ENCODE measurements at places on chromosomes 7 and 10. TPM values are rescaled to one million over a fixed set of nuclear protein-coding genes. Genes with fewer than 3 reads are reported as not detected.

Gene TSPAN13
- polyA plus RNA-seq: 175 TPM

Gene NEUROD6
- 0.22 TPM for polyA plus RNA-seq

Gene SPDYE16
- polyA plus RNA-seq: 2.6 TPM

Gene ZNF518A
- 61.5 TPM for polyA plus RNA-seq

Gene GIMAP1
- polyA plus RNA-seq: 6.7 TPM

Gene HMX2
- not detected for polyA plus RNA-seq

Gene BAIAP2L1
- 20.6 TPM for polyA plus RNA-seq

Gene SKIDA1
- 5.3 TPM for polyA plus RNA-seq
